ENCODE measurements at places on chromosomes 5 and 9.

DNA sequence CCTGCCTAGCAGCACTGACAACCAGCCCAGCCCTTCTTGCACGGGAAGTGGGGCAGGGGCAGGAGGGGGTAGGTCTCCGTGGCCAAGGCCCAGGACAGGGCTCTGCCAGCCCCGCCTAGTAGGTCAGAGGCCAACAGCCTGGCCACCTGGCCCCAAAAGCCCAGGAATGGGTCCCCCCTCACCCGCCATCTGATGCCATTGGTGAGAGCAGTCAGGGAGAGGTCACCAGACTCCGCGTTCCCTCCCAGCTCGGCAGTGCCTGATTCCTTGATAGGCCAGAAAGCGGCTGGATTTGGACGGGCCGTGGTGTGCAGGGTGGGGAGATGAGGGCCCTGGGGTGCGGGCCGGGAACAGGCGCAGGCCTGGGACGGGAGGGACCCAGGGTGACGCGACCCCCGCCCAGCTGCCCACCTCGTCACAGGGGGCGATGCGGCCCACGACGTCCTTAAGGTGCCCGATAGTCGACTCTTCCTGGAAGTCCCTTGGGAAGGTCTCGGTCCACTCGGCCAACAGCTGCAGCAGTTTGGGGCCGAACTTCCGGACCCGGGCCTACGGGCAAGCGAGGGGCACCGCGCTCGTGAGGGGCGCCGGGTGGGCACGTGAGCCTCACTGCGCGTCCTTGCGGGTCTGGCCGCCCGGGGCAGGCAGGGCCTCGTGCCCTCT lies 64.5 kb upstream of the RNF130 start:
- DNase-seq, result no peak

GRCh38 chr5:88861231-88861630 lies 21.8 kb downstream of the MEF2C start:
- DNase-seq, result no peak

GRCh38 chr5:61202213-61202612 lies 39.9 kb upstream of the SMIM15 start:
- peak; percentile 18 for DNase-seq

- DNase-seq, result no peak
These were observed 381.1 kb downstream of the ZNF608 start for GRCh38 chr5:124365361-124365801.

DNA sequence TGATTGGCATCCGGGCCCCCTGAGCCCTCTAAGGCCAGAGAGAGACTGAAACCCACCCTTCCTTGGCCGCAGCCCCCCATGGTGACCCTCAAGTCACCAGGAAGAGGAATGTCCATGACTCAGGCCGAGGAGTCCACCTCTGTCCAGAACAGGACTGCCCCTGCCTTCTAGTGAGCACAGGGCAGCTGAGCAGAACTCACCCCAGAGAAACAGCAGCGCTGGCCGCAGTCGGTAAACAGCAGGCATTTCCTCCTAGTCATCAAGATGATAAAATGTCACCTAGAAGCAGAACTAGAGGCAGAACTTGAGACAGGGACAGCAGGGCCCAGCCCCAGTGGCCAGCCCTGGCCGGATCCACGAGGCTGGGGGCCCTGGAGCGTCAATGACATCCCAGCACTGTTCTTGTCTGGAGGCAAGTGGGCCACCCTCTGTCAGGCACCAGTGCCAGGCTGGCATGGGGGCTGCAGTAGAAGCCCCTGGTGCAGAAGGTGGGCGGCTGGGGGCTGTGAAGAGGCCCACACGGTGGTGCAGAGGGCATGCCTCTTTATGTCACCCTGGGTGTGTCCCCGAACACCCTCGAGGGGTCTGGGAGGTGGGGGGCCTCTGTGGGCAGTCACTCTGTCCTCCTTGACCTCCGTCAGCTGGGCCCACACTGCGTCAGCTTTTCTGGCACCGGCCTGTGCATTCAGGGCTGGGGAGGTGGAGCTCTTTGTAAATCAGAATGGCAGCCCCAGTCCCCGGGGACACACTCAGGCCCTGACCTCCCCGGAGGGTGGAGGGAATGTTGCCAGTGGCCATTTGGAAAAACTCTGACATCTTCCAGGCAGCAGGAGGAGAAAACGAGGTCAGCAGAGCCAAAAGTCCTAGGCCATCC lies 83.0 kb downstream of the NTNG2 start:
- no peak for DNase-seq

GRCh38 chr5:139415869-139416268 lies 12.0 kb upstream of the SPATA24 start:
- no peak for DNase-seq

GRCh38 chr5:16418471-16418922 lies 47.1 kb downstream of the ZNF622 start:
- no peak for DNase-seq

GRCh38 chr5:42719034-42719433 lies 37.6 kb upstream of the CCDC152 start:
- no peak for DNase-seq

GRCh38 chr5:113162770-113163169 lies 186.2 kb downstream of the DCP2 start:
- DNase-seq, result no peak

DNA sequence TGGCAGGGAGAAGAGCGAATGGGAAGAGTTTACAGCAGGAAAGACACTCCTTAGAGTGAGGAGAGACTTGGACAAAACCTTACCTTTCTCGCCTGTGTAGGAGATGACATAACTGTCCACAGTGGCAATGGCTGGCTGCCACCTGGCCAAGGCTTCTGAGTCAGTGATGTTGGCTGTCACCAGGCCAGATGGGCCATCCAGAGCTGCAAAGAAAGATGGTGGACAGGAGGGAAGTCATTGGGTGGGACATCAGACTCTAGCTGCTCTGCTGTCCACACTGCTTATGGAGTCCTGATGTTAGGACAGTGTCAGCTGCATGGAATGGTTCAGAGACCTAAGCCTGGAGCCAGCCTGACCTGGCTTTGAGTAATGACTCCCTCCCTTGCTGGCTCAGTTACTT lies 79.8 kb downstream of the TNC start:
- no peak for DNase-seq

- DNase-seq, result no peak
These were observed 1787.7 kb downstream of the EFNA5 start for GRCh38 chr5:105882956-105883481.

DNA sequence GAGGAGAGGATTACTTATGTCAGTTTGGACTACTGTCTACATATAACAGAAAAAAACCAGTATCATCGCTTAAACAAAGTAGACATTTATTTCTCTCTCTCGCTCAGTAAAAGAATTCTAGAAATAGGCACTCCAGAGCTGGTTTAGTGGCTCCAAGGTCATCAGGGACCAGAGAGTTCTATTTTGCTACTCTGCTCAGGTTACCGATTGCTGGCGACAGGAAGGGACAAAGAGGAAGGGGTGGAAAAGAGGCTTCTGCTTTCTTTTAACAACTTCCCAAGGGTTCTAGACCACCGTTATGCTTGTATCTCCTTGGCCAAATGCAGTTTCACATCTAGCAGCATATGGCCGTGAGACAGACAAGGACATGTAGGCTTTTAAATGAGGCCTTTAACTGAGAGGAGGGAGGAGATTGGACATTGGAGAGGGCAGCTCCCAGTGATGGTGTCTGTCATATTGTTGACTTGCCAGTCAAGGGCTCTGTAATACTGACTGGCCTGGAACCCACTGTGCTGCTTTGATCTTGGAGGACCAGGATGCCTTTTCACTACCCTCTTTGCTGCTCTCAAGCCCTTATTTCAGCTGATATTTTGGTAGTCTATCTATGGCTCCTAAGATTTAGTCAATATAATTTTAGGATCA lies 15.6 kb upstream of the DCP2 start:
- DNase-seq, result no peak

- no peak for DNase-seq
These were observed 3.1 kb downstream of the QRFP start for GRCh38 chr9:130893341-130894101.

- peak; percentile 76 for DNase-seq
These were observed 102.2 kb downstream of the DEPDC1B start for GRCh38 chr5:60597572-60598320.

Measured in GM12865 (cell line).